Left kidney (tissue), 8 donors: ENCODE measurements at places on chromosomes 6 and 20. TPM values are rescaled to one million over a fixed set of nuclear protein-coding genes. Genes with fewer than 3 reads are reported as not detected.

GRCh38 chr6:147621263-147621662, 112.8 kb downstream of the SAMD5 start:
- no peak for DNase-seq

DNA sequence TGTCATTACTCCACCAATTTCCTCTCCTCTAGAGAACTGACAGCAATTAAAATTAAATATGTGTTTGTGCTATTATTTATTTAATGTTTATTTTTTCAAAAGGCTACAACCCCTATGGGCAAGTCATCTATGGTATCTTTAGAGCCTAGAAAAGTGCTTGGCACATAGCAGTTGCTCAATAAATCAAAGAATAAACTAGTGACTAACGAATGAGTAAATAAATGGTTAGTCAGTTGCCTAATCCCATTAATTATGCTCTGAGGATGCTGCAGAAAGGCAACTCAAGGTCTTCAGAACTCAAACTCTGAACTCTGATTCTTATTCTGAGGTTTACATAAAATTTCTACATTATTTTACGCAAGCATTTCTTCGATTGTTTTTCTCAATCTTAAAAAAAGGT, 193.0 kb upstream of the TSHZ2 start:
- DNase-seq: no peak

- peak; percentile 59 for DNase-seq
These were observed 92.7 kb upstream of the SIRPA start for GRCh38 chr20:1802385-1803060.

DNA sequence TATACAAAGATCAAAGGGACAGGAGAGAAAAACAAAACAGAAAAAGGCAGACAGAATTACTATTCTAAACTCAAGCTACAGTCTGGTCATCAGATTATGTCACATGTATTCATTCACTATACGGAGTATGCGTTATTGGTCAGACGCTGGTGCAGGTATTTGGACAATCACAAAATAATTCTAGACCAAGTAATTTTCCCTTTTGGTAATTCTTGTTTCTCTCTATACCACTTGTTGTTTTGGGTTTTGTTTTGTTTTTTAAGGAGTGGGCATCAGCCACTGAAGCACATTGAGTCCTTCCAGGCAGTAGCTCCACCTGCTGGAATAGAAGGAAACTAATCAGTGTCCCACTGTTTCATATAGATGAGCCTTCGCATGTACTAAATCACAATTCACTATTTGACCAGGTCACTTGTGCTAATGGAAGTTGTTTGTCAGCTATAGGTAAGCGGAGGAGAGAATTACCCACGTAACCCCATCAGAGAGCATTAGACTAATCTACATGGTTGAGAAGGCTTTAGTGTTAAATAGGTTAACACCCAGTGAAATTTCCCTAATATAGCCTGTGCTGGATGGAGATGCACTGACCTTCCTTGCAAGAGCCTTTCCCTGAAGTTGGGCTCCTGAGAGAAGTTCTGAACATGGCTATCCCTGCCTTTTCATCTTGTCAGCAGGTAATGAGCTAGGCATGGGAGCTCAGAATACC, 77.9 kb downstream of the TNFAIP3 start:
- DNase-seq: peak; percentile 24

DNA sequence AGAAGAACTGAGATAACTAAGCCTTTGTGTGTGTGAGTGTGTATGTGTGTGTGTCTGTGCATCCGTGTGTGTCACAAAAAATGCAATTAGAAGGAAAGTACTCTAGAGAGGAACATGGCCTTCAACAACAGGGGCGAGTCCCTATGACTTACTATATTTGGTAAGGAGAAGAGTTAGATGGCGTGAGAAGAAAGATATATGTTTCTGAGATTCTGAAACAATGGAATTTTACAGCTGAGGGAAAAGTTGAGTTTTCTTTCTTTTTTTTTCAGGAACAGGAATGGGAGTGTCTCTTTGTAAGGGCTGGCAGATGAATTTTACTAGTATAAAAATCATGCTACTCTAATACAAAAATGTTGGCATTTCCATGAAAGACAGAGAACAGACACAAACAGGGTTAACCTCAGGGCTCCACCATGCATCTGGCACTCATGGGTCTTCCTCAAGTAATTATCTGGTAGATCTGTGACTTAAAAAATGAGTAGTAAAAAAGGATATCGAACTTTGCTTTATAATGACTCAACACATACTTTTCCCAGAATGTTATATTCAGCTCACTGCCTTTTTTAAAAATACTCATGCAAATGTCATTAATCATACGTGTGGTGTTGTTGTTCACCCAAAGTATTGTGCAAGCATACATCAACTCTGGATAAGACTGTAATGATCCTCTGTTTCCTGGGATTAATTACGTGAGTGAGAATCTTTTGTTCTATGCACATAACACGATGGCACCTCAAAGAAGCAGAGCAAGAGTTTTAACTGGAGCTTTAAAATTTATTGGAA, 12.8 kb upstream of the SASH1 start:
- no peak for DNase-seq

- no peak for DNase-seq
These were observed 3.3 kb upstream of the PRDM1 start for GRCh38 chr6:106082735-106083398.

- no peak for DNase-seq
These were observed 29.0 kb upstream of the GRM4 start for GRCh38 chr6:34174846-34175399.

ROMO1 gene
- polyA plus RNA-seq: 48.5 TPM

- DNase-seq: no peak
These were observed 5.9 kb downstream of the PTPRA start for GRCh38 chr20:2879146-2879545.

MAVS gene
- 34.8 TPM for polyA plus RNA-seq

DNA sequence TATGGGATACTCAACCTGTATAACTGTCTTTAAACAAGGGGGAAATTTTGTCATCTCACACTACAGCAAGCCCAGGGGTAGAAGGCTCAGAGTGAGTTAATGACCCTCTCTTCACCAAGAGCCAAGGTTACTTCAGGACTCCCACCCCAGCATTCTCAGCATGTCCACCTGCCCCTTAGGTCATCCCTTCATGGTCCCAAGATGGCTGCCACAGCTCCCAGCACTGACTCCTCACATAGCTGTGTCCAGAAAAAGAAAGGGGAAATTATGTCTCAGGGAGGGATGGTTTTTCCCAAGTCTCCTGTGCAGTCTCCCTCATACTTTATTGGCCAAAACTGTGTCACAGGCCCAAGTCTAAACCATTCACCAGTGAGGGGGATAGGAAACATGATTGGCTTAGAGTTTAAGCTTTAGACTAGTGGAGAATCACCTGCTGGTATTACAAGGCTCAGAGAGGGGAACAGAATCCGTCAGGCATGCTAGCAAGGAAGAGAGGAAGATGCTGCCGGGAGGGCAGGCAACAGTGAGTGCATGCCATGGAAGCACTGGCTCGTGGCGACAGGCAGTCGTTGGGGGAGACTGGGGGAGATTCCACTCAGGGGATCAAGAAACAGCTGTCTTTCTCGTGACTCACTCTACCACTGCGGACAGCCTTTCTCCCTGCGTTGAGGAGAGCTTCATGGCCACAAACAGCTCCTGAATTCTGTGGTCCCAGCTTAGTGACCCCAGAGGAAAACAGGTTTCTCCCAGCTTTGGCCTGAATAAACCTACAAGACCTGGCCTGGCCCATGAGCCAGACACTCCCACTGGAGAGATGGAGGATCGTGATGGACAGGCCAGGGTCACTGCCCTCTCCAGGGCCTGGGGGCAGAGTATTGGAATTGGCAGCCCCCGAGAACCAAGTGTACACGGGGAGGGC, 37.2 kb downstream of the HM13 start:
- no peak for DNase-seq

DNA sequence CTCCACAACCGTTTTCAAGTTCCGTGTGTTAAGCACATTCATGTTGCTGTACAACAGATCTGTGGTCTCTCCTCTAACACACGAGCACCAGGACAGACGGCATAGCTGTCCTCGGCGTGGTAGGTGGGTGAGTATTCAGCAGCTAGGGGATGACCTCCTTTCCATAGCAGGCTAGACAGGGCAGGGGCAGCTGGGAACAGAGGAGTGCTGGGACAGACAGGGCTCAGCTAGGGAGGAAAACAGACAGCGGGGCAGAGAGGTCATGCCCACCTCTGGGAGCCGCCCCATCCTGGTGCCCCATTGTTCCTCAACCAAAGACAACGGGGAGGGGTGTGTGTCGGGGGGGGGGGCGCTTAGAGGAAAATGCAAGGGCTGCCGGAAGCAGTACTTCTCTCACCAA, 271.5 kb upstream of the FOXQ1 start:
- DNase-seq: no peak

DOK5 gene
- polyA plus RNA-seq: 9.7 TPM

GRCh38 chr6:157980288-157981131, 1.2 kb upstream of the SYNJ2 start:
- DNase-seq: no peak

DNA sequence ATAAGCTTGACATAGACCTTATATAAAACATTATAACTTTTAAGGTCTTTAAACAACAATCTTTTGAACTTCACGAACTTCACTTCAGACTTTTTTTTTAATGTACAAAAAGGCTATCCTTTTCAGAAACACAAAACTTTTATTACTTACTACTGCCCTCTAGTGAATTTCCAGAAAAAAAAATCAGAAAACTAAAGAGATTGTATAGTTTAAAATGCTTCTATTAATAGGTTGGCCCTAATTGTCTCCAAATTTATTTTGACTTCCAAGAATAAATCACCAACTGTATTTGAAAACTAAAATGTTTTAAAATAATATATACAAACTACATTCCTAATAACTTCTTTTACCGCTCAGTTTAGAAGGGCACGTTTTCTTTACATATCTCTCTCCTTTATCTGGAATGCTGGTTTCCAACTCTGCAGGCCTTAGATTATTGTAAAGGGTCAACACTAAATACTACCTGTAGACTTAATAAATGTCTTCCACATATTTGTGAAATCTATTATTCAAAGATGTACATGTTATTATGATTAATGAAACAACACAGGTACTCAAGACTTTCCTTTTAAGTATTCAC, 66.8 kb downstream of the LMBRD1 start:
- DNase-seq: no peak

- DNase-seq: no peak
These were observed 28.9 kb upstream of the ZNF217 start for GRCh38 chr20:53622247-53623133.

DNA sequence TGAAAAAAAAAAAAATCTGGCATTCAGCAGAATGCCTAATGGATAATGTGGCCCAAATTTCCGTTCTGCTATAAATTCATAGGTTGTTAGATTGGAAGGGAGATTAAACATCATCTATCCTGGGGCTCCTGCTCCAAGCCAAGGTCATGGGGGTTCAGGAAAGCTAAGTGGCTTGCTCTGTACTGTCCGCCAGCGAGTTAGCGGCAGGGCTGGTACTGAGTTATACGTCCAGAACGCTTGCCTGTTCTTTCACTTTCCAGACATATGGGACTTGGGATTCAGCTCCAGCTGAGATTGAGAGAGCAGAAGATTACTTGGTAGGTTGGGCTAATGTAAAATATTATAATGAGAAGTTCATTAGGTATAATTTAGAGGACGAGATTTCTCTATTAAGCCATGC, 858 bp downstream of the RWDD1 start:
- peak; percentile 11 for DNase-seq

GRM4 gene
- polyA plus RNA-seq: 0.53 TPM
